ENCODE measurements at places on chromosomes 12 and 14.

DNA sequence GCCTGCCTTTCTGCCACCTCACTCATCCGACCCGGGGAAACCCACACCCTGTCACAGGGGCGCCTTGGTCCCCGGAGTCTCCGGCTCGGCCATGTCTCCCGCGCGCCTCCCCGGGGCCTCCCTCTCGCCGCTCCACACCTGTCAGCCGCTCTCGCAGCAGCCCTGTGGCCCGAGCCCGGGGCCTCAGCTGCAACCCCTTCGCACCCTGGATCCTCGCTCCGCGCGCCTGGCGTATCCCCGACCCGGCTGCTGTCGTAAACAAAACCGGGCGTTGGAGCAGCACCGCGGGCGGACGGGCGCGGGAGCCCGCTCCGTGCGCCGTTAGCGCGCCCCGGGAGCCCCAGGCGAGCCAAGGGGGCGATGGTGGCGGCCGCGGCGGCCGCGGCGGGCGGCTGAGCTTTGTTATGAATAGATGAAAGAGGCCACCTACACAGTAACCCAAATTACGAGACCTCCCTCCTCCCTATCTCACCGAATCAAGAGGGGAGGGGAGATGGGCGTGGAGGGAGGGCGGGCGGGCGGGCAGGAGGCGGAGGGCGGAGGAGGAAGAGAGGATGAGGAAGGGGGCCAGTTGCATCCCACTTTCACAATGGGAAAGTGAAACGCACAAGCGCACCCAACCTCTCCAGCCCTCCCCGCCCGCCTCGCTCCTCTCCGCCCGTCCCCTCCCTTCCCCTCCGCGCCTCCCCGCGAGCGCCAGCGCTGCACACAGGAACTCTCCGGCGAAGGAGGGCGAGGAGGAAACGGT is at the start of gene PLXNC1:
Gene PLXNC1, plus strand, starts transcription at position 587 of the 748 bp plus-strand sequence. CDS start 395 bp downstream, outside the sequence.
- DNase-seq = peak; percentile 75

- DNase-seq = no peak
Observed at GRCh38 chr14:73743431-73743931, 29.3 kb upstream of the PNMA1 start.

DNA sequence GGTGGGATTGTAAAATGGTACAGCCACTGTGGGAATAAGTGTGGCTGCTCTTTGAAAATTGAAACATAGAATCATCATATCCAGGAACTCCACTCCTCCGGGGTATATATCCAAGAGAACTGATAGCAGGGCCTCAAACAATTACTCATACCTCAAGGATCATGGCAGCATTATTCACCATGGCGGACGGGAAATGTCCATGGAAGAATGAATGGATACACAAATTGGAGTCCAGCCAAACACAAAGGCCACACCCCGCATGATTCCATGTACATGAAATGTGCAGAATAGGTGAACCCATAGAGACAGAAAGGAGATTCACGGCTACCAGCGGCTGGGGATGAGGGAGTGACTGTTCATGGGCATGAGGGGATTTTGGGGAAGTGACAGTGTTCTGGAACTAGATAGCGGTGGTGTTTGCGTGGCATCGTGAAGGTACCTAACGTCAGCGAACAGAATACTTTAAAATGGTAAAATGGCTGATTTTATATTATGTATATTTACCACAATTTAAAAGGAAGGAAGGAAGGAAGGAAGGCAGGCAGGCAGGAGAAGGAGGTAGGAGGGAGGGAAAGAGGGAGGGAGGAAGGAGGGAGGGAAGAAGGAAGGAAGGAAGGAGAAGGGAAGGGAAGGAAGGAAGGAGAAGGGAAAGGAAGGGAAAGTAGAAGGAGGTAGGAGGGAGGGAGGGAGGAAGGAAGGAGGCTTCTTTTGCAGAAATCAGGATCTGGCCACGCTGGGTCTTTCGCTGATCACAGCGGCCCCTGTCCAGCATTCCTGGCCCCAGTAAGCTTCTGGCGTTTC is 14.1 kb upstream of the NCOR2 start:
- no peak for DNase-seq

- no peak for DNase-seq
Observed at GRCh38 chr12:123934016-123934620, 38.5 kb downstream of the CCDC92 start.

DNA sequence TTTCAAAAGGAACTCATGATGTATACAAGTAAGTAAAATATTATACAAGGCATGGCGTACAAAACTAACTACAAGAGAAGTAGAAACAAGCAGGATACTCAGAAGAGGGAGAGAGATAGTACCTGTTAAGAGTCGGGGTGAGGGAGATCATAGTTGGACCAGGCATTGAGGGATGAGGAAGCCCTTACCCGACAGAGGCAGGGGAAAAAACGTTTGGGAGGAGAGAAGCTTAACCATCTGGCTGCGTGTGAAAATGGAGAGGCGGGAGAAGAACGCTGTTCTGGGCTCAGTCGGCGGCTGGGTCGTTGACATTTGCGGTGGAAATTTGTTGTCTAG is 575 bp upstream of the FMNL3 start:
- no peak for DNase-seq

DNA sequence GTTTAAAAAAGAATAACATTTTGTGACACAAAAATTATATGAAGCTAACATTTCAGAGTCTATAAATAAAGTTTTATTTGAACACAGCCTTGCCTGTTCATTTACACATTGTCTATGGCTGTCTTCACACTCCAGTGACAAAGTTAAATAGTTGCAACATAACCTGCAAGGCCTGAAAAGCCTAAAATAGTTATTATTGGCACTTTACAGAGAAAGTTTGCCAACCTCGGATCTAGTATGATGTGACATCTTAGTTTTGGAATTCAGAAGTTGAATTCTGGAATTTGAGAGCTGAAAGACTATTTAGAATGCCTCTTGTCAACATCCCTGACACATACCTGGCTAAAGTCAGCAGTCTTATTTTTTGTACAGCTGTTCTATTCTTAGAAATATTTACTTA is 68.3 kb downstream of the DYRK2 start:
- DNase-seq = no peak

GRCh38 chr12:12946686-12947355 is 5.1 kb downstream of the GPRC5D start:
- DNase-seq = no peak

GRCh38 chr12:50326590-50327284 is 43.4 kb upstream of the LIMA1 start:
- DNase-seq = peak; percentile 9
